ENCODE measurements at places on chromosomes 12 and 14.

DNA sequence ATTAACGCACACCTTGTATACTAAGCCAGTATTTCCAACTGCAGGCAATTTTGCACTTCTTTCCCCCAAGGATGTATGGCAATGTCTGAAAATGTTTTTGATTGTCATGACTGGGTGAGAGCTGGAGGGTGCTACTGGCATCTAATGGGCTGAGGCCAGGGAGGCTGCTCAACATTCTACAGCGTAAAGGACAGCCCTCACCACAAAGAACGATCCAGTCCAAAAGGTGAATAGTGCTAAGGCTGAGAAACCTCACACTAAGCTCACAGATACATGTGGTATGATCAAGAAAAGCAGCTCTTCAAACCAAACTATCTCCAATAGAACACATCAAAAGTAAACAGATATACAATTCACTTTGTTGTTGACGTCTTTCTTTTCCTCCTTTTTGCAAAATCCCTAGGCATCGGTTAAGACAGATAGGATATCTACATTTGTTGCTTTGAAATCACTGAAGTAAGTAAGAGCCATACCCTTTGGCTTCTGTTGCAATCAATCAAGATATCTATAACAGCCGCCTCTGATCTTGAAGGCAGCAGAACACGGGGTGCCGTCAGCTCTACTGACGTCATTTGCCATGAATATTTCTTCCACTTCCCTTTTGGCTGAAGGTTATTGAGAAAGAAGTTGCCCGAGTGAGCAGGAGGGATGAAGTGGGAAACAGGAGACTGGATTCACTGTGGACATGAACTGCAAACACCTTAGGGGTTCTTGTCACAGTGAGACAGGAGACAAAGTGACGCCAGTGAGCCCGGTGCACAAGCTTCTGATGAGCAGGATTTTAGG, 218.3 kb downstream of the FOXN3 start:
- DNase-seq = no peak

- no peak for DNase-seq
Observed at GRCh38 chr14:101473795-101474562, 87.3 kb upstream of the DIO3 start.

DNA sequence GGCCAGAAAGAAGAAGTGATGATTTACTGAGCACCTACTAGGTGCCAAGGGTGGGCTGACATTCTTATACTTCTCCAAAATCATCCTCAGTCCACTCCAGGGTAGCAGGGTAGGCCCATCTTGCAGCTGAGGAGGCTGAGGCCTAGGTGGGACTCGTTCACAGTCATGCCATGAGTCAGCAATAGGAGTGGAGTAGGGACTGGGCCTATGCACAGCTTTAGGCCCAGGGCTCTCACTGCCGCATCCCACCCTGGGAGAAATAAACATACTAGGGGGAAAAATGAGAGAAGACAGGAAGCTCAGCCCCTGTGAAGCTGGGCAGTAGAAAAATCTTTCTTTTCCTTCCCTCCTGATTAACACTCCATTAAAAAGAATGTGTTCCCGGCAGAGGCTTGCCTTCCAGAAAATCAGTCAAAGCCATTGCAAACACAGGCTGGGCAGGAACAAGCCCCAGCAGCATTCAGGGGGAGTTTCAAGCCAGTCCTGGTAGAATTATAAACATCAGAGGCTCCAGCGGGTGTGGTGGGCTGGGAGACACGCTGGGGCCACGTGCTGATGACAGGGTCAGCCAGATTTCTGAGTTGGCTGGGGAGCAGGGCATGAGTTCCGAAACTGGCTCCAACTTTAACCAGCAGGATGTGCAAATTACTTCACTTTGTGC, 1.8 kb downstream of the HSPB8 start:
- peak; percentile 15 for DNase-seq

GRCh38 chr12:113860059-113860820, 105.9 kb downstream of the RBM19 start:
- DNase-seq = no peak

DNA sequence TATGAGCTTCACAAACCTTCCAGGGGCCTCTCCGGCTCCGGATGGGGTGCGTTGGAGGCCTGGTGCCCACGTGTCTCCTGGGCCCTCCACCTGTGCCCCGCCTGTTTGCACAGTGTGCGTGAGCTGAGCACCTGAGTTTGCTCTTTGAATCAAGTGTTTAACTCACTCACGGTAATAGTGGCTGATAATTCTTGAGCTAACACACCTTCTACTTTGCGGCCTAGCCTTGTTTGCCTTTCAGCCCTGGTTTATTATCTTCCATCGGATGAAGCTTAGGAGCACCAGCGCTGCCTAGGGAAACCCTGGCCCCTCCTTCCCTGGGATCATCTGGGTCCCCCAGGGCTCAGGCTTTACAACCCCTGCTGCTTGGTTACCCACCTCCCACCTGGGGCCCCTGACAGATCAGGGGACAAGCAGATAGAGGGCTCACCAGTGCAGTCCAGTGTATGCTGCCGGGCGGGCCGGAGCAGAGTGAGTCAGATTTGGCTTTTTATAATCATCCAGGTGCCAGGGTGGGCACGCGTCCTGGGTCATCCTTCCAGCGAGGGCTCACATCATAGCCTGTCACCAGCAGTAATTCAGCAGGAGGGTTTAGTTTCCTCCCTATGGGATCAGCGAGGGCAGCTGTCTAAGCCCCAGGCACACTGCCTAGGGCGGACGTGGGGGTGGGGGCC, 62.8 kb upstream of the RFLNA start:
- no peak for DNase-seq

- no peak for DNase-seq
Observed at GRCh38 chr12:102755266-102755665, 161.8 kb downstream of the PAH start.

GRCh38 chr14:104883681-104884361, 18.8 kb downstream of the CEP170B start:
- no peak for DNase-seq

DNA sequence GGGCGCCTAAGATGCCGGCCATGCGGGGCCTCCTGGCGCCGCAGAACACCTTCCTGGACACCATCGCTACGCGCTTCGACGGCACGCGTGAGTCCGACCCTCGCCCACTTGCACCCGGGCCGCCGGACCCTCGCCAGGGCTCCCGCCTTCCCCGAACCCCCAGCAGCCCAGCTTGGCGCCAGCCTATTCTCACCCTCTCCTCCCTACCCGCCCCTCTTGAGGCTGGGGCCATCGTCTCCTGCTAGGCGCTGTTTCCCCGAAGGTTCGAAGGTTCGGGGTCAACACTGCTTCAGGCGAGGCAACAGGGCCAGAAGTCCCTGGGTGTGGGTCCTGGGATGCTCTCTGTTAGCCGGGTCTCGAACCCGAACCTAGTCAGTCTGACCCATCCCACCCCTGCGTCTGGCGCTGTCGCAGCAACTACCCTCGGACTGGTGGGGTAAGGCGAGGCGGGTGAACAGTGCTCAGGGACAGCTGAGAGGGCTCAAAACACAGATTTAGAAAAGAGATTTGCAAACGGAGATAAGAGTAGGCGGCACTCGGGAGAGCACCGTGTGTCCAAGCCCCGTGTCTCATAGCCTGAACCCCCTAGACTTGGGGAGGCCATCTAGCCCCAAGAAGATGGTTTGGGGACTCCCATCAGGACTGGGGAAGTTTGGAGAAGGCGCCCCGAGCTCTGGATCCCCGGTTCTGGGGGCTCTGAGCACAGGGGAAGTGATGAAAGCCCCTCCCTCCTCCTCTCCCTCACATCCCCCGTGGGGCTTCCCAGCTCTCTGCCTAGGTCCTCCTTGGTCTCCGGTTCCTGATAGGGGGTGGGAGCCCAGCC, 787 bp downstream of the KCNH3 start:
- DNase-seq = no peak

DNA sequence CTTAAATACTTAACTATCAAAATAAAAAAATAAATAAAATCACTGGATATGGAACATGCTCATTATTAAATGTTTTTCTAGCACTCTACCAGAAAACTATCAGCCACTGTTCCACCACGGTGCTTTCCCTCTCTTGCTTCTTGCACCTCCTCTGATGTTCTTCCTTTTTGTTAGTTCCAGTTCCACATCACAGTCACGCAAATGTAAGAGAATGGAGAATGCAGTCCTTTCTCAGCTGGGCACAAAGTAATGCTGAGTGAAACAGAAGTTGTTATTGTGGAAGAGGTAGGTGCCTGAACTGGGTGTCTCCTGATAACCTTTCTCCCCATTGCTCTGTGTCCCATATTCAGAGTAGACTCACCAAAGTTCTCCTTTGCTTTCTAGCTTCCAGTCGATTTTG, 1116.9 kb upstream of the TMEM132C start:
- DNase-seq = no peak

DNA sequence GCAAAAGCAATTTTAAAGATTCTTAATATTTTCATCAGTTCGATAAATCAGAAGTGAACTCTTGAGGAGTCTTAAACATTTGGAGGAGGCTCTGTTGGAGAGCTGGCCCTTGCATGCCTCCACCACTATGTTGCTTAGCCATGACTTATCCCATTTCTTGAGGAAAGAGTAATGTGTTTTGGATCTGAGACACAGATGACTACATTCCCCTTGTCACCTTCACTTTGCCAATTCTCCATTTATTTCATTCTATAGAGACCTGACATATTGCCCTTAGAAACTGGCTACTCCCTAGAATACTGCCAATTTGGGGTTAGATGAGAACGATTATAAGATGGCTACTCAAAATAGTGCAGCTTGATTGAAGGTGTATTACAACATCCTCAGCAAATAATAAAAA, 157.4 kb upstream of the TMEM260 start:
- DNase-seq = no peak
